ENCODE measurements at places on chromosomes 2 and 18.

DNA sequence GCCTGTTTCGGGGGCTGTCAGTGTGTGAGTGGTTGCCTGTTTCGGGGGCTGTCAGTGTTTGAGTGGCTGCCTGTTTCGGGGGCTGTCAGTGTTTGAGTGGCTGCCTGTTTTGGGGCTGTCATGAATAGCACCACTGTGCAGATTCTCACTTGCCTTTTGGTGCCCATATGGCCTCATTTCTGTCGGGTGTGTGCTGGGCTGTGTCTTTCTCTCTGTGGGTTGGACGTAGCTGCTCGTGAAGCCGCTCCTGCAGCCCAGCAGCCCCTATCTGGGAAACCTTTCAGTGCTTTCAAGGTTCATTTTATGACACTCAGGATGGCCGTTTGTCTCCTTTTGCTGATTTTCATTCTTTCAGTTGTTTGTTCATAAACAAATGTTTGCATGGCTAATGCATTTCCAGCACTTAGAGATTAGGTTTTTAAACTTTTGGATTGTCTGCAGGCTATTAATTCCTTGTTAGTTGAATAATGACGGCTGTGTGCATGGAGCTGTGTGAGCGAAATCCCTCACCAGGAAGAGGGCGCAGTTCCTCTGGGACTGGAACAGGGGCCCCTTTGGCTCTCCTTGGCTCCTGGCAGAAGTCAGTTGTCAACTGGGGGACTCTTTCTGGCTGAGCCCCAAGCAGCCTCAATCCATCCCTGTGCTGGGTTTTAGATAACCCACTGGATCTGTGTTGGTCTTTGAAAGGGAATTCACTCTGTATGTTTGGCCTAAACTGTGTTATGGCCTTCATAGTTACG, 10.8 kb downstream of the AGAP1 start:
- DNase-seq = no peak

GRCh38 chr2:30711646-30712085, 95.6 kb downstream of the CAPN13 start:
- DNase-seq = peak; percentile 90

GRCh38 chr2:56287508-56287907, 103.7 kb downstream of the CCDC85A start:
- no peak for DNase-seq

DNA sequence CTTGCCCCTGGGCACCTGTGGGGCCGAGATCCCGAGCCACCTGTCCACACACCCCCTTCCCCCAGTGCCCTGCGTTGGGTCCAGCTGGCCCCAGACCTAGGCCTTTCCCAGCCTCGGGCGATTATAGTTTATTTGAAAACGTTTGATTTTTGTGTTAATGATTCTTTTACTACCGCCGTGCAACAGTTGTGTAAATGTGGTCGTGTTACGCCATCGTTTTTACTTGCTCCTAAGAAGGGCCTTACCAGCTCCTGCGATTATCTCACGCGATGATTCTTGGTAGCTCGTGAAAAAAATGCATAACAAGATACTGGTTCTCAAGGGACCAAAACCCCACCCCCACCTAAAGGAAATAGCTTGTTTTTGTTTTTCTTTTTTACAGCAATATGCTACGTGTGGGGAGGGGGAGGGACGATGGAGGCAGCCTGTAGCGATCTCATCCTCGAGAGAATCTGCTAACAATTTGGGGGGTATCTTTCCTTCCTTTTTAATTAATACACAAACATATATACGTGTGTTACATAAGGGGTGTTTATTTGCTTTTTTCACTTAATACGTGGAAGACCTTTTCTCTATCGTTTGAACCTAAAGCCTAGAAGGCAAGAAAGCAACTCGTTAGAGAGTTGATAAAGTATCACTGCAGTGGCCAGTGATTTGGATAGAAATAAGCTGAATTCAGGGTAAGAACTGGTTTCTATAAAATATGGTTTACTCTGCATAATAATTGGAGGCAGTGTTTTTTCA, 1.0 kb downstream of the ZDBF2 start:
- peak; percentile 4 for DNase-seq

DNA sequence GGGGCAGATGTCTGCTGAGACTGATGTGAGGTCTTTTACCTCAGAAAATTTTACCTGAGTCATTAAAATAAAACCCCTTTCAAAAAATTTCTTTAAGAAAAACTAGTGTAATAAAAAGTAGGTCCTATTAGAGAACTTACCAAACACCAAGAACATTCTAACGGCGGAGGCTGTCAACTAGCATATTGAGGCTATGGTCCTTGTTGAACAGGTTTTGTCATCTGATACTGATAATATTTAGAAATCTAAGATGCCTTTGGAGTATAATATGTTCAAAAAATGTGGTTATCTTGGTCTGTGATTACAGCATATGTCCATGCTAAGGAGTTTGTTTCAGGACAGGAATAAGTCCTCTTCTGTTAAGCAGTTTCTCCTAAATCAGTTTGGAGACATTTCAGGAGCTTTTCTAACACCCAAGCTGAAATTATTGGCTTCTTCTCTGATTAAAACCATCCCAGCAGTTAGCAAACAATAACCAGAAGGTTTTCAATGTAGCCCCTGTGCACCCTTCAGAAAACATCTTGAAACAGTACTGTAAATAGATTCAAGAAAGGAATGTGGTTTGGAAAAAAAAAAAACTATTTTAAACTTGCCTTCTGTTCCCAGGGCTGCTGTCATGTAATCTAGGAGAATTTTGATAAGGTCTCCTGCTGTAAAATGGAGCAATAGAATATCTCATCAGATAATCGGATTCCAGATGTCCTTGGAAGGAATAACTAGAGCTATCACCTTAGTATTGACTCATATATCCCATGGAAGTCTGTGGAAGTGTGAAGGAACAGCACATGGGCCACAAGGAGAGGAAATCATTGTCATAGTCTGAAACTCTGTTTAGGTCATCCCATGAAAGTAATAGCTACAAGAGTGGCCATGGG, 58.7 kb upstream of the B3GNT2 start:
- no peak for DNase-seq

GRCh38 chr2:213274143-213274542, 10.1 kb upstream of the SPAG16 start:
- DNase-seq = no peak

DNA sequence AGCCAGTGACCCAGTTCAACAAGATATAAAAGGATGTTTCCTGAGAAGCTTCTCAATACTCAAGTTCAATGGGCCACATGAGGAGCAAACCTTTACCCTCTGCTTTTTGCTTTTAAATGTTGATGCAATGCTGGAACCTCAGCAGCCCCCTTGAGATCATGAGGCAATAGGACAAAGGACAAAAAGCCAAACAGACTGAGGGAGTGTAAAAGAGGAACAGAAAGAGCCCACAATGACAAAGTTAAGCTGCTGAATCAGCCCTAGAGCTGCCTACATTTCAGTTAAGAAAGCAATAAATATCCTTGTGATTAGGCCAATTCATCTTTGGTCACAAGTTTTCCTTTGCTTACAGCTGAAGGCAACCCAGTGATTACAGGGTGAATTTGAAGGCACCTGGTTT, 76.9 kb downstream of the MRO start:
- DNase-seq = no peak

GRCh38 chr2:44954447-44954888, 13.0 kb downstream of the SIX3 start:
- DNase-seq = no peak

GRCh38 chr2:233546774-233547173, 19.8 kb downstream of the USP40 start:
- no peak for DNase-seq

DNA sequence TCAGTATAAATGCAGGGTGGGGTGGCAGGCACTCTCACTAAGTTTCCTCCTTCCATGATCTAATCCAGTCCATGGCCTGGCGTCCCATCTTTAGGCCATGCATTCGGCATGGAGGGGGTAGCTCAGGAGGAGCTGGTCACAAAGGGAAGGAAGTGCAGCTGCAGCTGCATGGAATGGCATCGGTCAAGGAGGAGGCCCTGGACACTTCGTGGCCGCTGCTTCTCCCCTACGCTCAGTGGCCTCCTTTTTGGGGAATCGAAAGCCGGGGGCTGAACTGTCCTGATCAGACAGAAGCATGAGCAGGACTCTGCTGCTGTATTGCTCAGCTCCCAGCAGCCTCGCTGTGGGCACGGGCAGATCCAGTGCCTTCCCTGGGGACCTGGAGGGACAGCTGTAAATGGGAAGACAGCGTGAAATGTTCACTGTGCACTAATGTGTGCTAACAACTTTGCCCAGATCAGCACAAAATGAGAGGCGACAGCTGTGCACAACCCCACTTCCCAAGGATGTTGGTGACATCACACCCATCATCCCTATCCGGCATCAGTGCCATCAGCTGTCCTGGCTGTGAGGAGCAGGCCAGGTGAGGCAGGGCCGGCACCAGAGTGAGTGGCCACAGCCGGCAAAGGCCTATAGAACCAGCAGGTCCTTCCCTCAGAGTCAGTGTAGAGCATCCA, 520.1 kb upstream of the RAB6C start:
- DNase-seq = no peak

GRCh38 chr18:59623456-59624368, 73.5 kb downstream of the CCBE1 start:
- DNase-seq = no peak

GRCh38 chr2:99922664-99923063, 219.7 kb downstream of the AFF3 start:
- no peak for DNase-seq

DNA sequence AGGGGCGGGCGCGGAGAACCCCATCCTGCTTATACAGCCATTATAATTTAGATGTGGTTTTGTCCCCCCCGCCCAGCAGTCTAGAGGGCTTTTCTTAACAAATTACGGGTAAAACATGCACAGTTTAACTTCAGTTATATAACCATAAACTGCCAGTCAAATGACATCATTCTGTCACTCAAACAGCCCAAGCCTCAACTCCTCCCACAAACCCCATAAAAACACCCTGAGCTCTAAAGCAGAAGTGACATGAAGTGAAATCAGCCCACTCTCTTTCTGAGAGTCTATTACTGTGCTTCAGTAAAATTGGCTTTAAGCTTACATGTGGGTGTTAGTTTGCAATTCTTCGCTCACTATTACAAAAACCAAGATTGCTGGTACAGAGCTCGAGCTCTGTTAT, 705.1 kb upstream of the GCFC2 start:
- DNase-seq = no peak

DNA sequence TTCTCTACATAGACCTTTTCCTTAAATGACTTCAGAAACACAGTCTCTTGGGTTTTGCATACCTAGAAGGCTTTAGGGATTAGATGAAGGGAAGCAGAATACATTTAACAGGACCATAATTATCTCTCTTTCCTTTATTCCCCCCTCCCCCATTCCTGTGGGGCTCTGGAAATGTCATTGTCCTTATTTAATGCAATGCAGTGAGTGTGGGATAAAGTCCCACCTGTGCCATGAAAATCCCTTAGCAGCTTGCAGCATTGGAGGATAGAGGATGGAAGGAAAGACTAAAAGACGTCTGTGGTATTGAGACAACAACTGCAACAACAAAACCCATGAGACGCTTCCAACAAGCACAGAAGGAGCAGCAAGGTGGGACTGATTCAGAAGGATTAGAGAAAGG, 117.8 kb upstream of the DCC start:
- DNase-seq = no peak

DNA sequence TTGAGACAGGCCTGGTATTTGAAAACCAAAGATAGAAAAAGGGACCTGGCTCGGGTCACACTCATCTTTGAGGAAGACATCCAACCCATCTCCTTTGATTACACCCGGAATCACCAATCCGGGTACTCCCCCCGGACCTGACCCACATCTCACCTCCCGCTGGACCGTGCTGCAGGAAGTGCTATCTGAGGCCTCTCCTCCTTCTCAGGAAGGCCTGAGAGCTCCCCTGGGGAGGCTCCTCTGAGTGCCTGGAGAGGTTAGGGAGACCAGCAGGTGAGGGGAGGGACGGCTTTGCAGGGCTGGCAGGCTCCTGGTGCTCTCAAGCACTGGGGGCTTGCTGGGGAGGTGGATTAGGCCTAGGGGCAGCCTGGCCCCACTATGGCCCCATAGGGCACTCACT, 170.9 kb downstream of the ACKR3 start:
- no peak for DNase-seq

DNA sequence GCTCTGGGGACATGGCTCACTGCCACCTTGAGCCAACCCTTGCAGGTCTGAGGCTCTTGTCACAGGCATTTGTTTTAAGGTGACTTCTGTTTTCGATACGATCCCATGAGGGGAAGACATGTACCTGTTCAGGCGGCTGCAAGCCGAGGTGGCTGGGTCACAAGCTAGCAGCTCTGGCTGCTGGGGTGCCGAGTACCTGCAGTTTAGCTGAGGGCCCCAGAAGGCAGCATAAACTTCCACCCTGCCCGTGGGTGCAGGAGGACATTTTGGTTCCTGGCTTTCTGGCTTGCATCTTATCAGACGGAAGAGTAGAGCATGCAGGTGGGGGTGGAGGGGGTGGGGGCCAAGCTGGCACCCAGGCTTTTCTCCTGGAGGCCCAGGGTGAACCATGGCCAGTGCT, 28.4 kb downstream of the COA5 start:
- DNase-seq = no peak

- DNase-seq = peak; percentile 82
Measured at GRCh38 chr2:203782262-203782976, 76.0 kb downstream of the CD28 start.

- no peak for DNase-seq
Measured at GRCh38 chr18:63421514-63421913, 762 bp downstream of the VPS4B start.

GRCh38 chr2:71748227-71748626, 294.9 kb downstream of the DYSF start:
- no peak for DNase-seq

DNA sequence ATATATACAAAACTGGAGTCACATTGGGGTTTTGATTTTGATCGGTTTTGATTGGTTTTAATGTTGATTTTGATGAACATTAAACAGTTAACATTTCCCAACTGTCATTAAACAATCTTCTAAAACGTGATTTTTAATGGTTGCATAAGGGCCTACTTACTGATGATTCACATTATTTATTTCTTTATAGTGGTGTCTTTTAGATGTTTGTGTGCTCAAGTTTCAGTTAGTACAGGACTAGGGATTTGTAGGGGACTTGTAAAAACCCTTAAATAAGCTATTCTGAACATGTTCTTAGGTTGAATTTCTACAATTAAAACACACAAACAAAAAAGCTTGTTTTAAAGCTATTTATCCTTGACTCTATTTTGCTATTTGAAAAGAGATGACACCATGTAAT, 61.6 kb downstream of the TTC21B start:
- no peak for DNase-seq

GRCh38 chr18:5444847-5445246, 99.0 kb downstream of the EPB41L3 start:
- no peak for DNase-seq
